ENCODE measurements at places on chromosomes 16 and 17.

DNA sequence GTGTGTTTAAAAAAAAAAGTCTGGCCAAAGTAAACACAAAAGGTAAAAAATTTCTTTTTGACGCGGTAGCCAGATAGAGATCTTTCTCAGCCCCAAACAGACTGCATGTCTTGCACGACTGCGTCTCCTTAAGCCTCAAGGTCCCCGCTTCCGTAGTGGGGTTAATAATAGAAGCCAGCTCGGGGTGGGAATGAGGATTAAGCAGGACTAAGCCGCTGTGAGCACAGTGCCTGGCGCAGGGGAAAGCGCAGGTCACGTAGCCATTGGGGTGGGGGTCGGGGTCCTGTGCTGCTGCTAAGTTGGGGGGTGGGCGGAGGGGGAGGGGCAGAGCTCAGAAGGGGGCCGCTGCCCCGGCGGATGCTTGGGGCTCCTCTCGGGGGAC lies 521 bp downstream of the GGA2 start:
- no peak for DNase-seq

DNA sequence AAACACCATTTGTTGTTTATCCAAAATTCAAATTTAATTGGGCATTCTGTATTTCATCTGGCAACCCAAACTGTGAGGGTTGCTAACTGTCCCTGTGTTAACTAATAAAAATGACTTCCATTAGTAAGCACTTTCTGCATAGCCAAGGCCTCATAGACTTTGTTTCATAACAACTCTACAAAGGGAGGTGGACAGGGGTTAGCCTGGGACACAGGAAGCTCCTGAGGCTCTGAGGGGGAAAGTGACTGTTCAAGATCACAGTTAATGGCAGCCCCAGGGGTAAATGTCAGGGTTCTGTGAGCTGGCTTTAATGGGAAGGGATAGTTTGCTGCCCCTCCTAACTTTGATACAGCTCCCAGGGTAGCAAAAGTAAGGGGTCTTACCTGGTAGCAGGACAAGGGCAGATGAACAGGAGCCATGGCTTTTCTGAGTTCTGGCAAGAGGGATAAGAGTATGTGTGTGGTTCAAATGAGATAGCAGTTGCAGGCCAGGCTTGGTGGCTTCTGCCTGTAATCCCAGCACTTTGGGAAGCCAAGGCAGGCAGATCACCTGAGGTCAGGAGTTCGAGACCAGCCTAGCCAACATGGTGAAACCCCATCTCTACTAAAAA lies 2.2 kb downstream of the HEATR9 start:
- DNase-seq, result no peak

DNA sequence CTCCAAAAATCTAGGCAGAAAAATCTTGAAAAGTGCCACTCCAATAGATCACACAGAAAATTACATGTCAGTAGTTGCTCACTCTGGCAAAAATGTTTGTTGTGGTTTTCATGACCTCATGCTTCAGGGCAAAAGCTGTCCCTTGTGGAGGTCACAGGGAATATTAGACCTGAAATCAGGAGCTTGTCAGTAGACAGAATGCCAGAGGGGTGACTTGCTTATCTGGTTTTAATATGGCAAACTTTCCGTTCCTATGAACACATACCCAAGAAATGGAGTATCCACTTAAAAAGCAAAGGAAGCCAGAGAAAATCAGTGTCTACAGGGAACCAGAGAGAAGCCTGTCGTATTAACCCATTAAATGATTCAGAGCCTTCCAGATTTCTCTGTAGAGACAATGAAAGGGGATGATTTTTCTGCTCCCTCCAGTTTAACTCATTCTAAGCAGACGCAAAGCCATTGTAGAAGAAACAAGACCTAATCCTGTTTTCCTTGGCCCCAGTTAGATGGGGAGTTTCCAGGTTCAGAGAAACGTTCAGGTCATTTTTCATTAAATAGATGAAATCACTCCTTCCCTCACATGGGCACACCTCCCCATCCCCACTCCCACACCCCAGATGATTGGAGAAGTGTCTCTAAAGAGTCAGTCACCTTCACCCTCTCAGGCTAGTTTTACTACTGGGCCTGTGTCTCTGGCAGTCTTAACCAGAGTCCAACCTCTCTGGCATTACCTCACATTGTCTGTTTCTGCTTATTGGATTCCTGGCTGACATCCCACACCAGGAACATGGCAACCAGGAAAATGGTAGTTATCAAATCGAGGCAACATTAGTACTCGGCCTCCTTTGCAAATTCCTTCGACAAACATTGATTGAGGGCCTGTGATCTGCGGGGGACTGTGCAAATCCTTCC lies 6.0 kb downstream of the SOX9 start:
- no peak for DNase-seq

DNA sequence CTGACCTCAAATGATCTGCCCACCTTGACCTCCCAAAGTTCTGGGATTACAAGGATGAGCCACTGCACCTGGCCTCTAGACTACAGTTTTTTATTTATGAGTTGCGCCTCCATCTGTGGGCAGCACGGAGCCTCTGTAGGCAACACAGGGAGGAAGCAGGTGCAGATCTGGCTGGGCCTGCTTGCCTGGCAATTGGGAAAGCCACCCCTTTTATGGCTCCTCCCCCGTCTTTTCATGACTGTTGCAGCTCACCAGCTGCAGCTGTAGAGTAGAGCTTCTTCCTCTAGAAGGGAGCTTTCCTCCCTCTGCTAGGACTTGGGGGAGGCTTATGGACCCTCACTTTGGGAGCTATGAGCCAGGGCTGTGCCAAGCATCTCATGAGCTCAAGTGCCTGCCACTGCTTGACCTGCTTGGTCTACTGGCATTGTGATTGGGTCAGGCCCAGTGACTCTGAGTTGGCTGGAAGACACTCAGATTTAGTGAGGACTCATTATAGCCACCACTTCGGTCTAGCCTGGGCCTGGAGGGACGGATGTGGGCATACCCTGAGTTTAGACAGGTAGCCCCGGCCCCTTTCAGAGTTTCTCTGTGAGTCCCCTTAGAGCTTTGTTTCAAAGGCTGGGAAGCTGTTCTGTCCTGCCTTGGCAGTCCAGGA lies 6.9 kb upstream of the SLC7A6 start:
- DNase-seq, result no peak

DNA sequence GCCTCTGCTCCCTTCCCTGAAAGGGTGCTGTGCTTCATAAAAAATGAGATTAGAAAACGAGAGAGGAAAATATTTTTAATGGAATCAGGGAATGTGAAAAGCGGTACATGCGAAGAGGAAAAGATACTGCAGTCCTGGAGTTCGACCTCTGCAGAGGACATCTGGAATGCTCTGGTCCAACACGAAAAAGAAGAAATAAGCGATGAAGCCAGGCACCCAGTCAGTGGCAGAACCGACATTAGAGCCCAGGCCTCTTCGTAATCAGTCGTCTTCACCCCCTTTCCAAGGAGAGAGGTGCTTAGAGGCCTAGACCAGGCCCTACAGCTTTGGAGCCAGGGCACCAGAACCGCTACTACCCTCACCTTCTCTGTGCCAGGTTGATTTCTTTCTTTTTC lies 459 bp upstream of the MARCHF10 start:
- DNase-seq, result no peak

DNA sequence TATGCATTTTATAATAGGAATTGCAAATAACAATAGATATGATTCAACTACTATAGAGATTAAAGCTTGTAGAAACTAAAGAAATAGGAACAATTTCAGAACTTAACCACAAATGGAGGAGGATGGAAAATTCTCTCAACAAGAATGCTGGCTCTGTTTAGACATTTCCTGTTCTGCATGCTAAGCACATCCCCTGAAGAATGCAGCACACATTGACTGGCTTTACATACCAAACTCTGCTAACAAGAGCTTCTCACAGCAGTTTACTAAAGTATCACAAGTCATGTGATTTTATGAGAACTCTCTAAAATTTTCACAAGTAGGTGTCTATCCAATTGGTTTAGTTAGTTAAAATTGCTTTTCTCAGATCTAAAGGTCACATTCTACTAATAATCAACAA lies 85.2 kb downstream of the SPAG9 start:
- peak; percentile 10 for DNase-seq

GRCh38 chr16:26729951-26730541 lies 336.7 kb upstream of the C16orf82 start:
- no peak for DNase-seq

- DNase-seq, result no peak
These were observed 680 bp downstream of the SKA2 start for GRCh38 chr17:59154292-59154720.

GRCh38 chr17:29291163-29291752 lies 2.7 kb downstream of the NUFIP2 start:
- DNase-seq, result no peak

DNA sequence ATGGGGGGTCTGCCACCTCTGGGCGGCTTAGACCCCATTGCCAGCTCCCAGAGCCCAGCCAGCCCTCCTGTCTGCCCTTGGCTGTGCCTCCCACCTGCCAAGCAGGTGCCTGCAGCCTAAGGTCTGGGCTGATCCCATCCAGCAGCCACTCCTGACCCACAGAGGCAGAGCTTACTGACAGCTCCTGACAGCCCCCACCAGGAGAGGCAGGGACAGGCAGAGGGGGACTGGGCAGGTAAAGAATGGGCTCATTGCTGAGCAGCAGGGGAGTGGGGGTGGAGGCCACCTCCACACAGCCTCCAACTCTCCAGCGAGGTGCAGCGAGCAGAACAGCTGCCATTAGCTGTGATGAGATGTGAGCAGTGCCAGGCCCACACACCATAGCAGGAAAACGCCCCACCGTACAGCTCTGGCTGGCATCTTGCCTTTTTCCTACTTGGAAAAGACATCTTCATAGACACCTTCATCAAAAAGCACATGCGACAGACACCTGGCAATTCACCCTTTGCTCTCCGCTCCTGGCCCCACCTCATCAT lies 164.4 kb downstream of the C16orf78 start:
- DNase-seq, result no peak

DNA sequence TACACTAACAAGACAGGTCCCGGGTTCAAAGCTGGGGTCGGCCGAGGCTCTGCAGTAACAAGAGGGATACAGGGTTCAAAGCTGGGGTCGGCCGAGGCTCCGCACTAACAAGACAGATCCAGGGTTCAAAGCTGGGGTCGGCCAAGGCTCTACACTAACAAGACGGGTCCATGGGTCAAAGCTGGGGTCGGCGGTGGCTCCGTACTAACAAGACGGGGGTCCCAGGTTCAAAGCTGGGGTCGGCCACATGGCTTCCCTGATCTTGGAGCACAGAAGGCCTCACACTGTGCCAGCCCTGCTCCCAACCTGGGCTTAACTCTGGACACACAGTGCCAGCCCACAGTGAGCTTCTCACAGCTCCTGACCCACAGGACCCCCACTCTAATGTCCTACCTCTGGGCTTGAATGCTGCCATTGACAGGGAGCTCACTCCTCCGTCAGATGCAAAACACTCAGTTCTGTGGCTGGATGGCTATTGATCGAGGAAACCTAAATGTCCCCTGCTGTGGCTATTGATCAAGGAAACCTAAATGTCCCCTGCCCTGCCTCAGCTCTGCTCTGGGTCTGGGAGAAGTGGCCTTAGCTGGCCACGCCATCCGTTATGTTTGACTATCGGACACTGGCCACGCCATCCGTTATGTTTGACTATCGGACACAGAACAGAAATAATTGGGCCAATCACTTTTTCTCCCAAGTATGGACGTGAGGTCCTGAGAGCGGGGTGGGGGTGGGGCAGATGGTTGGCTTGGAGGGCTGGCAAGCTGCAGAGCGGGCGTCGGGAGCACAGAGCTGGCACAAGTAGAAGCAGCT lies 54.6 kb upstream of the DOC2B start:
- DNase-seq, result no peak

GRCh38 chr17:6021011-6021400 lies 49.2 kb upstream of the WSCD1 start:
- no peak for DNase-seq

GRCh38 chr17:79097226-79098055 lies 22.8 kb downstream of the ENGASE start:
- no peak for DNase-seq

DNA sequence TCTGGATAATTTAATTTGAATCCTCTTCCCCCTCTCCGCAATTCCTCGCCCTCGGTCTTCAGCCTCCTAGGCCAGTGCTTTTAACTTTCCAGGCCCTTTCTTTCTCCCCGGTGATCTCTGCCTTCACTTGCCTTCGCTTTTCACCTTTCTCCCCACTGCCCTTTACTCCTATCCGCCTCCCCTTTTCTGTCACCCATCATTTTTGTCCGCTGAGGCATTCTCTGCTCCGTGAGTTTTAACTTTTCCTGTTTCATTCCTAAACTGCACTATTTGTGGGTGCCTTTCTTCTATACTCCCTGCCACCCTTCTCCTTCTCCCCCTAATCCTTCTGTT lies 729 bp downstream of the LONP2 start:
- no peak for DNase-seq

DNA sequence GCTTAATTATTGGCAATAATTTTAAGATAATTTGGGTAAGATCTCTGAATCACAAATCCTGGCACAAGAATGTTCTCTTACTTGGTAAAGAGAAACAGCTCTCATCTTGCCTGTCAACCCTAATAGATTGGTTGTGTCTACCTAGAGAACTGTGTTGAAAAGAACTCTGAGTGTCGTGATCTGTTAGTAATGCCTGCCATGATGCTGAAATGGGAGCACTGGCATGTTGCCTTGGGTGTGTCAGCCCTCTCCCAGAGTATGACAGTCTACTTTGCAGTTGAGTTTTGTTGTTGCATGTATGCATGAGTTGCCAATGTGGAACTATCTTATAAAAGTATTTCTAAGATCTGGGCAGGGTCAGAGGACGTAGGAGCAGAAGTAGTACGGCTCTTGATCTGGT lies 221.4 kb downstream of the MAF start:
- DNase-seq, result no peak

DNA sequence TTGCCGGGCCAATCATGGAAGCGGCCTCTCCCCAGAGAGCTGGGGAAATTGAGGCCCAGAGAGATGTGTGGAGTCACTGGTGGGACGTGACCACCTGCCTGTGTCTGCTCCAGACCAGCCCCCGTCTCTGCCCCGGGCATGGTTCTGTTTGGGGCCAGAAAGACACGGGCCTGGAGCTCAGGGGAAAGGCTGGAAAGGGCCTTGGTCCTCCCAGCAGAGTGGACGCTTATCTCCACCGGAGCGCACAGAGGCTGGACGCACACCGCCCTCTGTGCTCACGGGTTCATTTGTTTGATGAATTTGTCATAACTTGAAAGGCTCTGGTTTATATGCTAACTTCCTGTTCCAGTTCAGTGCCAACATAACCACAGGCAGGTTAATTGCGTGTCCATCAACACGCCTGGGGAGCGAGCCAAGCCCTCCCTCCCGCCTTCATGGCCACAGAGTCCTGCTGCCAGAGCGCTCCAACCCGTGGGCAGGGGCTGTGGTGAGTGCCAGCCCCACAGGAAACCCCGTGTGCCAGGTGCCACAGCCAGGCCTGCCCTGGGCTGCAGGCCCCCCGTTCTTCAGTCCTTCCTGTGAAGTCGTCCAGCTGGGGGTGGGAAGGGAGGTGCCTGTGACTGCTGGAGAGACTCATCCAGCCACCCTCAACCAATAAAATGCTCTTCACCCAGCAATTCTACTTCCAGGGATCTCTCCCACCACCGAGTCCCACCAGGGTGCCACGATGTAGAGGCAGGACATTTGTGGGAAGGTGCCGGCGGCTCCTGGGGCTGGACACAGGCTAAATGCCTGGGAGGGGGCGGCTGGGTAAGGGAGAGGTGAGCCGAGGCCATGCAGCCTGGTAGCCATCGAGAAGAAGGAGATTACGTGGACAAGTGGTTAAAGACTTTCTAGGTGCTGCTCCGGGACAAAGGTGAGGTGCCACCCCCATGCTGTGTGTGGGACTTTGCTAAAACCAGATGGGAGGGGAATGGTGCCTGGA lies 29.4 kb upstream of the BAHCC1 start:
- no peak for DNase-seq

GRCh38 chr16:59274141-59274540 lies 540.0 kb upstream of the GOT2 start:
- DNase-seq, result no peak

GRCh38 chr17:732902-733720 lies 715 bp downstream of the TLCD3A start:
- no peak for DNase-seq

- DNase-seq, result no peak
These were observed 15.5 kb downstream of the DNAJC7 start for GRCh38 chr17:42001729-42002128.

Measured in anterior cingulate cortex (tissue), 58 donors.